ENCODE measurements at places on chromosomes 11 and 22. TPM values are rescaled to one million over a fixed set of nuclear protein-coding genes. Genes with fewer than 3 reads are reported as not detected.

TRIM48 gene
- total RNA-seq = not detected

OR56A3 gene
- not detected for total RNA-seq

BEST1 gene
- total RNA-seq = 4.7 TPM

HTR3A gene
- 0.24 TPM for total RNA-seq

LMNTD2 gene
- 0.86 TPM for total RNA-seq

ST14 gene
- total RNA-seq = 0.85 TPM

SHANK3 gene
- total RNA-seq = 8.2 TPM

PHF21B gene
- 2.2 TPM for total RNA-seq

GRCh38 chr22:29394931-29395581 is 6.7 kb upstream of the AP1B1 start:
- H3K4me1 ChIP-seq = peaks cover 4% of the 10 kb centered on the region
- H3K27me3 ChIP-seq = no peaks in the 10 kb centered on the region
- H3K27ac ChIP-seq = no peak overlapping the region
- no peak for DNase-seq

- no peaks in the 10 kb centered on the region for H3K4me1 ChIP-seq
- no peak for DNase-seq
- no peaks in the 10 kb centered on the region for H3K36me3 ChIP-seq
- no peaks in the 10 kb centered on the region for H3K27me3 ChIP-seq
These were observed 64.8 kb upstream of the NUP160 start for GRCh38 chr11:47912843-47913437.

- no peaks in the 10 kb centered on the region for H3K27me3 ChIP-seq
- H3K4me1 ChIP-seq = no peaks in the 10 kb centered on the region
- DNase-seq = no peak
- no peak overlapping the region for H3K4me3 ChIP-seq
- H3K36me3 ChIP-seq = no peaks in the 10 kb centered on the region
These were observed 41.1 kb downstream of the PHF21B start for GRCh38 chr22:44968736-44969135.

DNA sequence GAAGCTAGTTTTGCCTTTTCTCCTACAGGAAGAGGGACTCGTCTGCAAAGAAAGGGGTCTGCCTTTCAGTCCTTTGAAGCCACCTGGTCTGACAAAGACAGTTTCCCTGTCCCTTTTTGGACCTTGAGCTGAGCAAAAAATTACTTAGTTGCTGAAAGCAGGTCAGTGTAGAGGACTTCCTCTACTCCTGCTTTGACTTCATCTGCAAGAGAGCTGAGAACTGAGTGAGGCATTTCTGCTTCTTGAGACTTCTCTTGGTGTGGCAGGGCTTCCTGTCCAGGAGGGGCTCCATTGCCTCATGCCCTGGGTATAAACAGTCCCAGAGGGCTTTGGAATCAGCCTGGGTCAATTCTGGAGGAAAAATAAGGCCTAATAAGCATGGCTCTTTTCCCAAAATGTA is 73.1 kb downstream of the ZNRF3 start:
- no peak for DNase-seq
- H3K27ac ChIP-seq = no peak overlapping the region
- no peaks in the 10 kb centered on the region for H3K27me3 ChIP-seq
- H3K4me3 ChIP-seq = no peak overlapping the region

DNA sequence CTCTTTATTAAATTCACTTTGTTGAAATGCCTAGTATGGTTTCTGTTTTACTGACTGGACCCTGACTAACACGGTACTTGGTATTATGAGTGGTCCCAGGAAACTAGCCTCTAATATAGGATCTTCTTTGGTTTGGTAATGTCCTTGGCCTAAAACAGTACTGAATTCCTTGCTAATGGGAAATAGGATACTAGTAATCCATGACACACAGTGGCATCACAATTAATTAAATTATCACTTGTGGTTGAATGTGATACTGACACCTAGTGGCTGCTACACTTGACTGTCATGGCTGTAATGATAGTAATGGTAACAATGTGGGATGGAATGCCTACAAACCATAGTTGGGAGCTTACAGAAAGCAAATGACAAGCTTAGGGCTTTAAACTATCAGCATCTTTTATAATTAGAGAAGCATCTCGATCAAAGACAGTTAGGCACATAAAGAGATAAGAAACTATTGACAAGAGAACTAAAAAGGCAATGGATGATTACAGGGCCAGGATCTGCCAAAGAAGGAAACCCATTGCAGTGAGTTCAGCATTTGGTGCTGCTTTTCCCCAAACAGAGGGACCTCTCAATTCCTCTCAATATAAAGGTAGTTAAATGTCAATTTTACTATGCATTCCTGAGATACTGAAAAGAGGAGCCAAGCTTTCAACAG is 8.6 kb downstream of the DNHD1 start:
- no peaks in the 10 kb centered on the region for H3K27me3 ChIP-seq
- H3K4me3 ChIP-seq = no peak overlapping the region
- H3K36me3 ChIP-seq = peaks cover 16% of the 10 kb centered on the region
- H3K27ac ChIP-seq = no peak overlapping the region
- no peak for DNase-seq

DNA sequence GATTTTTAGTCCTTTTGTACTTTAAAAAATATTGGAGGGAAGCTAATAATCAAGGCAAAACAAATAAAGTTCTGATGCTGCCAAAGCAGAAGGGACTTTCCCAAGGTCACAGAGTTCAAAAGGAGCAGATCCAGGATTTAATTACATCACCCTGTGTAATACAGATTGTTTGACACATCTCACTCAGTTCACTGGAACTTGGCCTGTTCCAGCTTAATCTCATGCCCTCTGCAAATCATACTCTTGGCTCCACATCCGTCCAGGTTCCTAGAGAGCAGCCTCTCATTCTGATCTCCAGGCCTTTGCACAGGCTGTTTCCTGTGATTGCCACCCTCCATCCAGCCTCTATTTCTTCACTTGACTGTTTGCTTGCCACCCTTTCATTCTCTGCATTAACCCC is 151.7 kb downstream of the SPON1 start:
- no peaks in the 10 kb centered on the region for H3K36me3 ChIP-seq
- H3K27me3 ChIP-seq = no peaks in the 10 kb centered on the region
- no peak for DNase-seq
- no peak overlapping the region for H3K4me3 ChIP-seq
- no peaks in the 10 kb centered on the region for H3K4me1 ChIP-seq

DNA sequence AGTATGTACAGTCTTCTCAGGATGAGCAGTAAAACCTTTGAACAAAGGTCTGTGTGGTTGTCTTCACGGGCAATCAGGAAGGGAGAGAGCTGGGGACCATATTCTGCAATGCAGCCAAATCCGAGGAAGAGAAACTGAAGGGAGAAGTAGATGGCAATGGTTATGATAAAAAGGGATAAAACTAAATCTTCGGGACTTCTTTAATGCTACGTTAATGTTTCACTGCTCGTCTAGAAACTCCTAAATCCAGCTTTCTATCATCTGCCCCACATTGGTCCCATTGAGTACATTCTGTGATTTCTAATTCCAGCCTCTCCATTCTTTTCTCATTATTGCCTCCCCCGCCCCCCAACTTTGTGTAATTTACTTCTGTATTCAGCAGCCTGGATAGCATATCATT is 1.7 kb downstream of the TIMM10B start:
- no peak overlapping the region for H3K4me3 ChIP-seq
- H3K36me3 ChIP-seq = peaks cover 50% of the 10 kb centered on the region

DNA sequence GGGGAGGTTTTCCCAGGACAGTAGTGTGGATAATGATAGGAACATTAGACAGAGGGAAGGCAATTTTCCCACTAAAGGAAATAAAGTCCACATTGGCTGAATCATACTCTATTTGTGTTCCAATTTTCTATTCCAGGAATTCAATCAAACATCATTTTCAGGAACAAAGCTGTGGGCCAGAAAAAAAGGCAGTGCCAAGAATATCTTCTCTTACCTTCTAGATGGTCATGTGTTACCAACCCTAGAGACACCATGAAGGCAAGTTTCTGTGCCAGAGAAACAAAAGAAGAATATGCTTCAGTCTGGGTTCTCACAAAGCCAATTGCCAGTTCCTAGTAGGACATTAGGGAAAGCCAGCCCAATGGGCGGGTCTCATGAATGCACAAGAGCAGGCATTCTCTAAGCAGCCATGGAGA is 27.5 kb downstream of the LARGE2 start:
- H3K27me3 ChIP-seq = no peaks in the 10 kb centered on the region
- H3K4me1 ChIP-seq = no peaks in the 10 kb centered on the region
- DNase-seq = no peak
- no peak overlapping the region for H3K4me3 ChIP-seq
- H3K36me3 ChIP-seq = peaks cover 63% of the 10 kb centered on the region

DNA sequence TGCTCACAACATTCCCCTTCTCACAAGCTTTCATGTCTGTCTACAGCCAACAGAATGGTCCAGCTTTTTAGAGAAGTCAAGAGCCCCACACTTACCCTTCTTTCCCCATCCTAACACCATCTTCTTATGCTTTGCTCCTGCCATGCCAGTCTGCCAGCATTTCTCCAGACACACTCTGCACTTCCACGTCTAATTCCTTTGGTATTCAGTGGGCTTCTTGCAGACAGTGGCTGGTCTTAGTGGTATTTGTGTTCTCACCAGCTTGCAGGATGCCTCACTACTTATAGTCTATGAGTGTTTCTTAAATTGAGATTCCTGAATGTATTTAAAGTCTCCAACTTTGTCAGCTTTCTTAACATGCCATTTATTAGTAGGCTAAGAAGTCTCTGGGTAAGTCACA is 154.4 kb downstream of the BBOX1 start:
- no peaks in the 10 kb centered on the region for H3K4me1 ChIP-seq
- H3K27me3 ChIP-seq = no peaks in the 10 kb centered on the region
- no peak overlapping the region for H3K27ac ChIP-seq

GRCh38 chr11:47052165-47052564 is 115.6 kb downstream of the CSTPP1 start:
- no peak overlapping the region for H3K27ac ChIP-seq
- H3K4me3 ChIP-seq = no peak overlapping the region
- H3K27me3 ChIP-seq = no peaks in the 10 kb centered on the region
- no peak for DNase-seq
- no peaks in the 10 kb centered on the region for H3K36me3 ChIP-seq

DNA sequence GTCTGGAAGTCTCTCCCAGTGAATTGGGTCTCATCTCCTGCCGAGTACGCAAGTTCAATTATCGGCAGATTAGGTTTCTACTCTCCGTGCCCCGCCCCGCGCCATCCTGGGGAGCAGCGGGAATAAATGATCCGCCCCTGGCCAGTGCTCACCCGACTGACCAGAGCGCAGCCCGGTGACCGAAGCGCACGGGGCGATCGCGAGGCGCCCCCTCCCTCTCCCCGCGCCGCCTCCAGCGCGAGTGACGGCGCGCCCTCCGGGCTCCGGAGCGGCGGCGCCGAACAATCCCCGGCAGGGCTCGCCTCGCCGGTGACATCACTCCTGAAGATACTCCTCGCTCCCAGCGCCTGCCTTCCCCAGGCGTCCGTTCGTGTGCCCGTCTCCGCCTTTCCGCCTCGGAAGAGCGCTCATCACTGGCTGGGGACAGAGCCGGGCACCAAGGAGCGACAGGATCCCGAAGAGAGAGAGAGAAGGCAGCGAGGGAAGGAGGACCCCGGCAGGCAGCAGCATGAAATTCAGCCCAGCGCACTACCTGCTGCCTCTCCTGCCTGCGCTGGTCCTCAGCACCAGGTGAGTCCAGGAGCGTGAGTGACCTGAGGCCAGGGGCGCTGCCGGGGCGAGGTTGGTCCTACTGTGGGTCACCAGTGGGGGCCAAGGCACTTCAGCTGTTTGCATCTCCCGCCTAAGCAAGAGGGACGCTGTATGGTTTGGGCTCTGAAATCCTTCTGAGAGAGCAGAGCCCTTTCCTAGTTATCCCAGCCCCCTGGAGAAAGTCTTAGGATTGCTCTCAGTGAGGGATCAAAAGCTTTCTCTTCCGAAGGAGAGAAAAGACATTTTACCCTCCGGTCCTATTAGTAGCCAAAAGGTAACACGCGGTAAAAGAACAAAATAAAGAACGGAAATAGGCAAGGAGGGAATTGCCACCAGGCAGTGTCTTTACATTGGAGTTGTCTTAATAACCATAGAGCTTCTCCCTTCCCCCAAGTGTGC is at the start of gene LUZP2:
TSS of gene LUZP2 (plus strand) at position 318 of the 990 bp plus-strand sequence.
- no peak within 1 kb of the TSS for H3K4me3 ChIP-seq
- no peaks in the 10 kb centered on the region for H3K36me3 ChIP-seq
- H3K4me1 ChIP-seq = no peaks in the 10 kb centered on the region
- no peak within 1 kb of the TSS for H3K27ac ChIP-seq
- DNase-seq = no peak

DNA sequence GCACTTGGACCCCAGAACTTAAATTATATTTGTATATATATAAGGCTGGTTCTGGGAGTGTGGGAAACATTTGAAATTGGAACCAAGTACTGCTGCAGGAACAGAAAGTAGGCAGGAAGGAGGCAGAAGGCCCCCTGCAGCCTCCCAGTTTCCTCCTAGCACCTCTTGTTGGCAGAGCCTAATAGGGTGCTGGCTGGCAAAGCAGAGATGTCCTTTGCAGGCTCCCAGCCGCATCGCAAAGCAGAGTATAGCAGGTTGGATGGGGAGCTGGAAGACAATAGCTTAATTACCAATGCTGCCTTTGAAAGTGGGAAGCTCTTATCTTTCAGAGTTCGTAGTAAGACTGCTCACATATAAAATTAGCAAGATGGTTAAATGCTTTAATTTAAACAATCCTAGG is 370.8 kb upstream of the C11orf87 start:
- DNase-seq = no peak
- H3K36me3 ChIP-seq = no peaks in the 10 kb centered on the region
- H3K27ac ChIP-seq = no peak overlapping the region
- H3K4me3 ChIP-seq = no peak overlapping the region

GRCh38 chr11:27703481-27703880 is 3.2 kb upstream of the BDNF start:
- no peaks in the 10 kb centered on the region for H3K4me1 ChIP-seq
- DNase-seq = no peak

- H3K36me3 ChIP-seq = no peaks in the 10 kb centered on the region
- DNase-seq = no peak
- no peaks in the 10 kb centered on the region for H3K27me3 ChIP-seq
- H3K4me3 ChIP-seq = peak overlapping the region; percentile 60
- H3K4me1 ChIP-seq = peaks cover 17% of the 10 kb centered on the region
- peak overlapping the region; percentile 30 for H3K27ac ChIP-seq
These were observed 579 bp upstream of the CYB5R2 start for GRCh38 chr11:7673724-7674434.

DNA sequence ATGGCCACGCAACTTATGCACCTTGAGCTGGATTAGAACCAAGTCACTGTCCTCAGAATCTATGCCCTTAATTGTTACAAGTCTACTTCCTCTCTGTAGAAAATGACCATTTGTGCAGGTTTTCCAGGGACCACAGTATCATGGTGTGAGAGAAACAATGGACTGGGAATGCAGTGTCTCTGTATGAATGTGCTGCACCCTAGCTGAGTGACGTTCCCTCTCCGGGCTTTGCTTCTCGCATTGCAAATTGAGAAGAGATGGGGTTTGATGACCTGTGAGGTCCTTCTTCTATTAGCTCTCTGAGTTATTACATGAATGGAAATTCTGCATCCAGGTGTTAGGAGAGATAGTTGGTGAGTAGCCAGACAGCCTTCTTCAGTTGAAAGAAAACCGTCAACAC is 1052.3 kb downstream of the NTM start:
- no peaks in the 10 kb centered on the region for H3K4me1 ChIP-seq
- H3K4me3 ChIP-seq = no peak overlapping the region
- DNase-seq = no peak
- no peaks in the 10 kb centered on the region for H3K27me3 ChIP-seq
- H3K27ac ChIP-seq = no peak overlapping the region
